Gastroesophageal sphincter (tissue), 4 donors: ENCODE measurements at places on chromosomes 4 and X.
A peak's percentile ranks its signal among the peaks of the same experiment; 100 is the strongest.

DNA sequence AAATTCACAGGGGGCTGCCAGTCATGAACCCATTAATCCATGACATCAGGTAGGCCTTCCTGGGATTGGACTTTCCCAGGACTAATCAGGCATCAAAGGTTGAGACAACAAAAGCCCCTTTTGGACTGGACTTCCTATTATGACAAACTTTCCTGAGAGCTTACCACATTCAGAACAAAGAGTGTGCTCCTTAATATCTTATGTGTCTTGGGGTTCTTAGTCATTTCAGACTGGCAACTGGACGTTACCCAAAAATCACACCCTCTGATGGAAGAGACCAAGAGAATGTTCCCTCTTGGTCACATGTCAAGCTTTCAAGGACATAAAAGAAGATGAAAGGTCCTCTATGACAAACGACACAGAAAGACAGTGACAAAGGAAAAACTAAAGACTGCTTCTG is 31.6 kb upstream of the PPP1R2C start:
- ATAC-seq = no peak

DNA sequence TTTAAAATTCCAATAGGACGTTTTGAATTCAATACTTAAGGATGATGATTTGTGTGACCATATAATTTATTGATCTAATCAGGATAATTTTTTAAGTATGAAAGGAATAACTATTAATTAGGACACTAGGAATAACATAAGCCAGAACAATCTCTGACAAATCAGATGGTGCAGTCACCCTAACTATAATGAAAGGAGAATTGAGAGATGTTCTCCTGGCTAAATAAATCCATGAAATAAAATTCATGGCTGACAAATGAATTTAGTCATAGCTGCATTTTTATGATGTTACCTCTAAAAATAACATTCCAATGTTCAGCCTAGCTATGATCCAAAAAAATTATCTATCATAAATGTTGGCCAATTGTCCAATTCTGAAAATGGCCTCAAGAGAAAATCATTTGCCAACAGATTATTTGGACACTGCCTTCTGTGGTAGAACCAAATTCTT is 190.6 kb upstream of the NEIL3 start:
- peak; percentile 31 for ATAC-seq

DNA sequence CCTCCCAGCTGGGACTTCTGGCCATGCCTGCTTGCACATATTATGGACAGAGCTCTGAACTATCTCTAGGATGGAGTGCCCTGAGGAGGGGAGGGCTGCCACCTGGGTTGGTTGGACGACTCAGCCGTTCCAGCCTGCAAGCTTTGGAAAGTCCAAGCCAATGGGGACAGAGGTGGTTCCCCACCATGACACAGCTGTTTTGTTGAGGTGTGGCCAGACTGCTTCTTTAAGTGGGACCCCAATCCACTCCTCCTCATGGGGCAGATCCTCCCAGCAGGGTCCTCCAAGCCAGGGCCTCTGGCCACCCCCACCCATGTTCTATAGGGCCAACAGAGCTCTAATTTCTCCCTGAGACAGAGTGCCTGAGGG is 22.7 kb downstream of the F8A3 start:
- no peak for ATAC-seq

GRCh38 chr4:27358269-27358668 is 497.6 kb downstream of the STIM2 start:
- ATAC-seq = no peak

DNA sequence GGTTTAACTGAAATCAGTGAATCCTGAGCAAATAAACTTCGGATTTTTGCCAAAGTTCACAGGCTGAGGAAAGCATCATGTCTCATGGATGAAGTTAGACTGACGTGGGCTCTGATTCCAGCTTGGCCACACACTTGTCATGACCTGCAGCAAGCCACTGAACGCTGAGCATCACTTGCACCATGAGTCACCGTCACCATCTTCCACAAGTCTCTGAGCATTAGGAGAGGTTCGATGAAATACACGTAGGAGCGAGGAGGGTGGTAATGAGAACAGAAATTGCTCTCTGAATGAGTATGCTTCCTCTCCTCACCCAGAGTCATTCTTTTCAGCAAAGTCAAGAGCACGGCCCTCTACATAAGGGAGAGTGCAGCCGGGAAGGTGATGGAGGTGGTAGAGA is 3.8 kb upstream of the TRIML2 start:
- no peak for ATAC-seq

- no peak for ATAC-seq
These were observed 205.9 kb downstream of the RAPGEF2 start for GRCh38 chr4:159308566-159309340.

DNA sequence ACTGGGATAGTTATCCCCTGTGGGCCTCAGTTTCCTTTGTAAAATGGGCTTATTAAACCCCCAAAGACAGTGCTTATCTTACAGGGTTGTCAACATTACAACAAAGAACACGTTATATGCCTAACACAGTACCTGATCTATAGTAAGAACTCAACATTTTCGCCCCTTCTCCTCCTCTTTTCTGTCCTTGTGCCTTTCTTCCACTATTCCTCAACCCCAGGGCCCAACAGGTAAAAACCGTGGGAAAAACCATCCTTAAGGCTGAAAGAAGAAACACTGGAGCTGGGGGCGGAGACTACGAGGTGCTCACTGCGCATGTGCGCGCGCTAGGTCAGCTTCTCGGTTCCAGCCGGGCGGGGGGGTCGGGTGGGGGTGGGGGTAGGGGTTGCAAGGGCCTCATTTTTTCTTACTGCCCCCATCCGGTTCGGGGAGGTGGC is 426 bp upstream of the XIAP start:
- peak; percentile 73 for ATAC-seq

GRCh38 chr4:105599932-105600655 is 47.7 kb downstream of the ARHGEF38 start:
- no peak for ATAC-seq
